ENCODE measurements at places on chromosomes 4 and X.

- no peak for DNase-seq
Measured at GRCh38 chr4:24791043-24791442, 4.3 kb upstream of the SOD3 start.

- DNase-seq: no peak
Measured at GRCh38 chrX:54922547-54922946, 1.9 kb downstream of the TRO start.

- DNase-seq: no peak
Measured at GRCh38 chrX:41245641-41246040, 88.3 kb upstream of the DDX3X start.

GRCh38 chr4:98833384-98833783 is 95.5 kb downstream of the EIF4E start:
- no peak for DNase-seq

Measured in CD4-positive, alpha-beta T cell treated with Interleukin-4 for 4 hours (primary cell).